ENCODE measurements at places on chromosomes 16 and 17. TPM values are rescaled to one million over a fixed set of nuclear protein-coding genes. Genes with fewer than 3 reads are reported as not detected.

Gene TMEM238L
- not detected for total RNA-seq

Gene CCDC40
- total RNA-seq: 7.0 TPM

Gene CMTM2
- total RNA-seq: not detected

Gene TXNDC11
- 45.8 TPM for total RNA-seq

Data from A549 treated with dexamethasone at 1 μM for 4 hours (cell line).